ENCODE measurements at places on chromosomes 2 and 18. TPM values are rescaled to one million over a fixed set of nuclear protein-coding genes. Genes with fewer than 3 reads are reported as not detected.

DNA sequence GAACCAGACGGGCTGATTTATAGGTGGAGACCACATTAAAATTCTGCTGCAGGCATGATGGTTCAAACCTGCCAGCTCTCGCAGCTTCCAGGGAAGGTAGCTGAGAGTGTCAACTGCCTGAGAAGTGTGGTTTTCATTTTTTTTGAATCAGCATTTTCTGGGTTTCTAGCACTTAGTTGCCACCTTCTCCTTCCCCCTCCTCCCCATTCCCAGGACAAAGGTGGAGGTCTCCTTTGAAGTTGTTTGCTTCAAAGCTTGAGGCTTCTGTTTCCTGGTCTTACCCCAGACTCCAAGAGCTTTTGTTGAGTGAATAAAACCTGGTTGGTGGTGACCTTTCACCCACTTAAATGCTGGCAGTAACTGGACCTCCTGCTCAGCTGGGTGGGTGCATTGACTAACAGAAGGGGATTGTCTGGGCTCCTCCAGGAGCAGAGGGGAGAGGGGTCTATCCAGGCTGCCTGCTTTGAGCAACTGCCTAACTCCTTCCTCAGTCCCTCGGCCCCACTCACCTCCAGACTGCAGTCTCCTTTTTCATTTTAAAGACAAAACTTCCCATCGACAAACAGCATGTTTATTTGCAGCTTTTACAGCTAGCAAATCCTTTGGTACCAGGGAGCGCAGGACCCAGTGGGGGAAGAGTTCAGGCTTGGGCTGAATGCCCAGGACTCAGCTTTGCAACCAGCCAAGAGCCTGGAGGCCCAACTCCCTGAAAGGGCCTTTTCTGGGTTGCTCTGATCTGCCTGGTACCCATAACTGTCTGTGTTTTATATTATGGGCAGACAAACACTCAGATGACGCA is 3.5 kb downstream of the RHOB start:
- DNase-seq, result peak; percentile 81

- DNase-seq, result no peak
Measured at GRCh38 chr2:129905664-129906081, 73.8 kb upstream of the RAB6C start.

DNA sequence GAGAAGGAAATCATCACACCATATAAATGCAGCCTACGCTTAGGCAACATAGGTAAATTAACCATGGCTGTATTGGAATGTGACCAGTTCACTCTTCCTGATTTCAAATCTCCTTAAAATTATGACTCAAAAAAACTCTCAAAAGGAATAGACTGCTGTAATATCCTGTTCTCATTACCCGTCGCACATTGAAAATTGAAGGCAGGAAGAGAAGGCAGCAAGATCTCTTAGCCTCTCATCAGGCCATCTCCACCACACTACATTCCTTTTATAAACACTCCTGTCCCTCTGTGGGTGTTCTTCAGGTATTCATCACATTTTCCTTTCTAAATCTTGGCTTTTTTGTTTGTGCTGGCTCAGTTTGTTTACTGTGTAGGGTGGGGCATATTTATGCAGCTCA is 83.2 kb downstream of the PPP1R1C start:
- no peak for DNase-seq

DNA sequence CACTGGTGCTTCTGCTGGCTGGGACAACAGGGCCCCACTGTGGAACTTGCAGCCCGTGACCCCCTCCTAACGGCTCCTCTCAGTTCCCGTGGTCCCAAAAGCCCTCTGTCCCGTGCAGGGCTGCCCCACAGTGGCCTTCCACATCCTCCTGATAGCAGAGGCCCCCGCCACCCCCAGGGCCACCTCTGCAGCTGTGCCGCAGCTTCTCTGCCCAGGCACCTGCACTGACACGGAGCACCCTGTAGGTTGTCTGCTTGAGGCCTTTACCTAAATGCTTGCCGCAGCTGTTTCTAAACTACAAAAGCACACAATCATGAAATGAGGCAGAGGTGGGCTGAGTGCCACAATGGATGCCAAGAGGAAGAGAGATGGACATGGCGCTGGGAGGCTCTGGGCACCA is 13.5 kb upstream of the GRHL1 start:
- DNase-seq, result no peak

- DNase-seq, result no peak
Measured at GRCh38 chr2:210363261-210363660, 48.3 kb upstream of the MYL1 start.

DNA sequence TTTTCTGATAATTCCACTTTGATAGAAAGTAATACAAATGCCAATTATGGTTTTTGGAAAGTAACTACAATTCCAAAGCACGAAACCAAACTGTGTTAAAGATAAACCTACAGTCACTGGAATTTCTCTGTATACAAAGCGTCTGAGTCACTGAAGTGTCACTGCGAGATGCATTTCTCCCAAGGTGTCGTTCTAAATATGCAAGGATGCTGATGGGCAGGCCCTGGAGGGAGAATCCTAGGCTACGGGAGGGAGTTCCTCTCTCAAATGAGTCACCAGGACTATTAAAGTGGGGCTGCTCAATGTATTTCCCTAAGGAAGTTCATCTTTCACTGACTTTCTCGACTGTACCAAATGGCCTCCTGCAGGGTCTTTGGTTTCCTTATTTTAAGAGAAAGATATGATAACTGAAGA is 163.8 kb upstream of the STK17B start:
- no peak for DNase-seq

- DNase-seq, result peak; percentile 97
Measured at GRCh38 chr2:121197369-121198091, 87.5 kb downstream of the TFCP2L1 start.

DNA sequence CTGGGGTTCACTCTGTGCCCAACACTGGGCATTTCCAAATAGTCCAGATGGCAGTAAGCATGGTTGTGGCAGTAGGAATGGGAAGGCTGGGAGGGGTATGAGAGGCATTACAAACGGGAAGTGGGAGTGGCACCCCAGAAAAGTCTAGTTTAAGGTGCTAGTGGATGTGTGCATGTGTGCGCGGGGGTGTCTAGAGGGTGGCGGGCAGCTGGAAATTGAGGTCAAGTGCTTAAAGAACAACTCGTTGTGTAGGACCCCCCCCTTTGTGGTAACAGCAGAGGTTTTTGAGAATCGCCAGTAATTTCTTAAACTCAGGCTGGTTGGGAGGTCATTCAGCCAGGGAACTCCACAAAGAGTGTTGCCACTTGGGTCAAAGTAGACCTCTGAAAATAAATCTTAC is 69.9 kb downstream of the RHBDD1 start:
- DNase-seq, result no peak

DNA sequence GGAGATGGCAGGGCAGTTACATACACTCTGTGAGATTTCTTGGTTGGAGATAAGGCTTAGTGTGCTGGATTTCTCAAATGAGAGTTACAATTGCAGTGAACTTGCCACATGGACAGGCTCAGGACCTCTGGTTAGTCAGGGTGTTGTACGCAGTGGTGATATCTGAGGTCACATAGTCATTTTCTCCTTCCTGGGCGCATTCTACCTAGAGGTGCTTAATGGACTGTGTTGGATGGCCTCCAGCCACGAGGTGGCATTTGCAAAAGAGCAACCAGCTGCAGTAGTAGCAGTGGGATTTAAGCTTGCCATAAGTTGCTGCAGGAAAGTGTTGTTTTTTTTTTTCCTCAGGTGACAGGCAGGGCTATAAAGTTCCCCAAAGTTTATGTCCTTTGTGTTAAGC is 173.8 kb upstream of the TMEM200C start:
- no peak for DNase-seq

DNA sequence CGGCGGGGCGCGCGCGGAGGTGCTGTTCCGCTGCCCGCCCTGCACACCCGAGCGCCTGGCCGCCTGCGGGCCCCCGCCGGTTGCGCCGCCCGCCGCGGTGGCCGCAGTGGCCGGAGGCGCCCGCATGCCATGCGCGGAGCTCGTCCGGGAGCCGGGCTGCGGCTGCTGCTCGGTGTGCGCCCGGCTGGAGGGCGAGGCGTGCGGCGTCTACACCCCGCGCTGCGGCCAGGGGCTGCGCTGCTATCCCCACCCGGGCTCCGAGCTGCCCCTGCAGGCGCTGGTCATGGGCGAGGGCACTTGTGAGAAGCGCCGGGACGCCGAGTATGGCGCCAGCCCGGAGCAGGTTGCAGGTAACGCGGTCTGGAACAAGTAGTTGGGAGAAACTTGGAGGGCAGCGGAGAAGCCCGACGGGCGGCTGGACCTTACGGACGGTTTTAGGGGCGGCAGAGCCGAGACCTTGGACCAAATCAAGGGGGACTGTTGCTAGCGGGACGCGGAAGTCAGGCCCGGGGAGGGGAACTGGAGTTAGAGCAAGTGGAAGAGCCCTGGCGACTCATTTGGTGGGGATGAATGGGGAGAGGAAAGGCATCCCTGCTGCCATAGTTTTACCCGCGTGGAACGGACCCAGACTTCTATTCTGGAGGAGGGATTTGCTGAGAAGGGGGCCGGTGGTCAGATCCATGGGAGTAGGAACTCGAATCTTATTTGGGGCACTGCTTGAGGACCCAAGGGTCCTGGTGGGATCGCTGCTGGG is 573 bp downstream of the IGFBP2 start:
- DNase-seq, result no peak

WNT10A gene
- 2.9 TPM for total RNA-seq

CFC1B gene
- total RNA-seq, result not detected

YPEL5 gene
- 104 TPM for total RNA-seq

CD8B2 gene
- total RNA-seq, result under 0.01 TPM

RALBP1 gene
- total RNA-seq, result 67.2 TPM

SPP2 gene
- not detected for total RNA-seq

KCNJ3 gene
- total RNA-seq, result under 0.01 TPM

PLB1 gene
- total RNA-seq, result 5.6 TPM

IGFBP2 gene
- 115 TPM for total RNA-seq
